Activated CD8-positive, alpha-beta memory T cell treated with anti-CD3 and anti-CD28 coated beads for 4 hours (primary cell): ENCODE measurements at places on chromosomes 6 and 20.

GRCh38 chr6:41801380-41801779 is 13.9 kb downstream of the TOMM6 start:
- DNase-seq = no peak

- DNase-seq = no peak
These were observed 30.0 kb downstream of the SLC22A3 start for GRCh38 chr6:160378218-160378617.

DNA sequence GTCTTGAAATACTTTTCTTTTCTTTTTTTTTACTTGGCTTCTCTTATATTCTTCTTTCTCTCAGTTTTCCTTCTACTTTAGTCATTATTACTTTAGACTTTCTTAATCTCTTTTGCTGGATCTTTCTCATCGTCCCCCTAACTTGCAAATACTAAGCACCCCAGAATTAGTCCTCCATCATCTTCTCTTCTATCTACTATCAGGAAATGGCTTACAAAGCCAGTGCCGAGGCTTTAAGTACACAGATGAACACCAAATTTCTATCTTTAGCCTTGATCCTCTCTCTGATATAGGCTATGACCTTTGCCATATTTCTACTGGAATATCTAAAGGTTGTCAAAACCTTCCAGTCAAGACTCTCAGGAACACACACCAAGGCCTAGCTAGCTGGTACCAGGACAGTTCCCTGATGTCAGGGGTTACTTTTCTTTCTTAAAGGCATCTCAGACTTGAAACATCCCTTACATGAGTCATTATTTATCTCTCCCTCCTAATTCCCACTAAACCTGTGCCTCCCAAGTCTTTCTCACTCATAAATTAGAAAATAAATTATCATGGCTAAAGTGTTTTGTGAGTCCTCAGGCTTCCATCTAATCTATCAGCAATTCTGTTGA is 278.6 kb upstream of the TCF21 start:
- no peak for DNase-seq

DNA sequence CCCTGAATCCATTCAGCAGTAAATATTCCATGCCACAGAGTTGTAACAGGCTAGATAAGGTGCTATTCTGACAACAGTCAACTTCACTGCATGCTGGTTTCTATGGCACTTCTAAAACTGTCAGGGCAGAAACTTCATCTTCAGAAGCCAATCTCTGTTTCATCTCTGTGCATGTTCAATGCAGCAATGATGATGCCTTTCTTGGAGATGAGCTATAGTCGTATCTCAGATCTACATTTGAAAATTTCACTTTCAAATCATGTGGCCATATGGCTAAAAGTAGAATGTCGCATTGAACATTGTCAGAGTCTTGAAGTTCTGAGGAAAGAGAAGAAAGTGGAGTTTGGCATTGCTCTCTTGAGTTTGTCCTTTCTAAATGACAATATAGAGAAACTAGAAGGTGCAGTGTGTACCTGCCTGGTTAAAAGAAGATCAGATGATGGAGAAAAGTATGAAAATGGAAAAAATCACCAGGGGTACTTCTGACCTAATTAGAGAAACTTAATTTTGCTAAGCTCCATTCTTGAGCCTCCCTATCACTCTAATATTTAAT is 49.0 kb upstream of the VSTM2L start:
- no peak for DNase-seq

DNA sequence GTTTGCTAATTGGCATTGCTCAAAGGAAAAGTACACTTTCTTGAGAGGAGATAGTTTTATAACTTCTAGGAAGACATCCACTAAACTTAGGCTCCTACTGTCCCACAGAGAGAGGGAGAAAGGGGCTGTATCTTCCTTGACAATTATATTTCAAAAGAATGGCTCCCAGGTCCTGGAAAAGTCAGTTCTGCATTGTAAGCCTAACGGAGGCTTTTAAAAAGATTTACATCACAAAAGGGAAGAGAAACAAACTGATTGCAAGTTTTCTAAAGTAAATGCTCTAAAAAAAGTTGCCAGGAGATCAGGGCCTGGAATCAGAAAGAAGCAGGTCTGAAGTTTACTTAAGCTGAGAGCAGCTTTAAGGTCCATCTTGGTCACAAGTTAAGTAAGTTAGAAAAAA is 839.5 kb downstream of the FRK start:
- no peak for DNase-seq

DNA sequence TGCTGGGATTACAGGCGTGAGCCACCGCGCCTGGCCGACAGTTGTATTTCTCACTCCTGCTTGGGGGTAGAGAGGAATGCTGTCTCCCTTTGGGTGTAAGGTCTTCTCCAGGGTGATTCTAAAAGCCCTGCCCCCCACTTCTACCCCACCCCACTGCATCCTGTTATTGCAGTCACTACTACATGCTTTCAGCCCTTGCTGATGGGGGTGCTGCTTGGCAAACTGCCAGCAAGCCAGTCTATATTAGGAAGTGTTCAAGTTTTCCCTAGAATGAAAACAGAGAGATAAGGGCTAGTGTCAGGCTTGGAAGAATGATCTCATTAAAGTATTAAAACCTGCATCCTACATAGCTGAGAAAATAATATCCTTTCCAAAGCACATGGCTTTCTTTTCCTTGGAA is 31.3 kb downstream of the TTI1 start:
- no peak for DNase-seq

DNA sequence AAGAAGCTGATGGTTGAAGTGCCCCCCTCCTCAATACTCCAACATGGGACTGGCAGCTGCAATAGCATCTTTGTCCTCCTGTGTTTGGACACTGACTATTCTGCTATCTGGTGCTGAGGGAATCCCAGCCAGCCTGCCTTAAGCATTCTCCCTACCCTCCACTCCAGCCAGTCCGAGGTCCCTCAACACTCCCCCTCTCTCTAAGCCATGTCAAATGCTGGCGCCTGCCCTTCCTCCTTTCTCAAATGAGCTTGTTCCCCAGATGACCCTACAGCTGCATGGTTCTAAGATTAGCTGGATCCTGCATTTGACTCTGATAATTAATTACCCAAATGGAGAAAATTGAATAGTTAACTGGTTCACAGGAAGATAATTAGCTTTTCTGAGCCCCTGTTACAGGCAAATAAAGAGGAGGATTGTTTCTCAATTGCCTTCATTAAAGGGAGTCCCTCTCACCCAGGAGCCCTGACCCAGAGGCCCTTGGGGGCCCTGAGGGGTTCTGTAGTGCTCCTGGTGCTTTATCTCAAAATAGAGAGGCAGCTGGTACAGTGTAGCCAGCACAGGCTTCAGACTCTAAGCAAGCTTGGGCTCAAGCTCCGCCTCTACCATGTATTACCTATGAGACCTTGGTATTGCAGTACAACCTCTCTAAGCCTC is 37.9 kb upstream of the CHD6 start:
- no peak for DNase-seq

DNA sequence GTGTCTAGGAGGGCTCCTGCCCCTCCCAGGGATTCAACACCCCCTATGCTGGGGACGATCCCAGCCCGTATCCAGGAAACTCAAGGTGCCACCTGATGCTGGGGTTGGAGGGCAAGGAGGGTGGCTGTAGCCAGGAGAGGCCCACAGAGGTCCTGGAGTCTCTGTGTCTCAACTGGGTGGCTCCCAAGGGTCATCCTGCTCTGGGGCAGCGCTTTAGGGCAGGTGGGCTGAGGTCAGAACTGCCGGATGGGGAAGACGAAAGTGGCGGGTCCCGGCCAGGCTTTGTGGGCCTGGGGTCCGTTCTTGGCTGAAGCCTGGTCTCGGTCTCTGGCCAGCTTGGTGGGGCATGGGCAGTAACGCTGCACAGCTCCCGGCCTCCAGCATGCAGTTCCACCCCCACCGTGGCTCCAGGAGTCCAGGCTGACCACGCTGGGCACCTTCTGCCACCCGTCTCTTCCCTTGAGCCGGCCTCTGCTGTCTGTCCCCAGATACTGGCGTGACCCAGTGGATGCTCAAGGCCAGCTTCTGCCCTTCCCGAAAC is 2.8 kb upstream of the COL20A1 start:
- no peak for DNase-seq

GRCh38 chr6:2958331-2958711 is 13.0 kb downstream of the SERPINB6 start:
- DNase-seq = no peak

DNA sequence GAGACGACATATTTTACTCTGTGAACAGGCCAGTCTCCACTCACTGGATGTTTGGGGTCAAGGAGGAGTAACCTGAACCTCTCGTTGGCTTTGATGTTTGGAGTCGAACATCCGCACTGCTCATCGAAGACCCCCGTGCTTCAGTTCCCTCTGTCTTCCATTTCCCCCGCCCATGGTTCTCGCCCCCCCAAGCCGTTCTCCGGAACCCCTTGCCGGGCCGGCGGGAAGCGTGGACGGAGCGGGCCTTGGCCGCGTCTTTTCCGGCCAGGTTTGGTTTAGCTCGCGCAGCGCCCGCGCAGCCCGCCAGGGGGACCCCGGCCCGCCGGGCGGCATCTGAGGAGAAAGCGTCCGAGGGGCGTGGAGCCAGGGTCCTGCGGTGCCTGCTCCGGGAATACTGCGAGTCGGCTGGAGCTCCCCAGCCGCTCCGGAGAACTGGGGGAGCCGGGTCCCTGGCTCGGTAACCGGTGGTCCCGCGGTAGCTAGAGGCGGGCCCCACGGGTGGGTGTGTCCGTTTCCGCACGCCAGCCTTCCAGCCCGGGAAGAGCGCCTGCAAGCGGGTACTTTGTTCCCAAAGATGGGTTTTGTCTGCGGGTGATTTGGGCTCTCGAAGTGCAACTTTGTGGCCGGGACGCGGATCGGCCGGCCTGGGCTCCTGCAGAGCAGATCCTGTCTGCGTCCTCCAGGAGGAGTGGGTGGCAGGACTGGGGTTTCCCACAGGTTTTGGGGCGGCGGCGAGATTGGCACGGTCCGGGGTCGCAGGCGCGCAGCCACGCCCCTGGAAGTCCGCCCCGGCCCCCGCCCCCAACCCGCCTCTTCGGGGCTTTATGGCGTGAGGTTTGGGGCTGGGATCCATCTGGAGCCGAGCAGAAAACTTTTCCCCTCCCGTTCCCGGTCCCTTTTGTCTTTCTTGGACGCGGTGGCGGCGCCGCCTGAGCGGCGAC is at the start of gene TMEM200A:
Gene TMEM200A (plus strand): TSS at position 852 of the 941 bp plus-strand sequence. CDS start 74,406 bp downstream, outside the sequence.
- DNase-seq = no peak

DNA sequence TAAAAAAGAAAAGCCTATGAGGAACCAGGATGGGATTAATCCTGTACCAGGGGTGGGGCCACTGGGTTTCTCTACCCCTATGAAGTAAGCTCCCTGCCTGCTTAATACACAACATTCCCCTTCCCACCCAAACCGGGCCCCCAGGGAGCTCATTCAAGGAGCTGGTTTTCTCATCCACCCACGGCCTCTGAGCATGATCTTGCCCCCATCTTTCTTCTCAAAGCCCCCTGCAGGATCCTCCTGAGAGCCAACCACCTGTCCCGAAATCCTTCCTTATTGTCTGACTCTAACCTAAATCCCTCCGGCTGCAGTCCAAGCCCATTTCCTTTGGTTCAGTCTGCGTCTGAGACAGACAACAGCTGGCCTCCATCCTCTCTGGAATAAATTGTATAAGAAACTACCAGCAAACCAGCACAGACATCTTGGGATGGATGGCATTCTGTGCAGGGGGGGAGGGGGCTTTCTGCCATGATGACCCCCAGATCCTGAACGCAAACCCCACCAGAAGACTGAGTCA is 21.0 kb downstream of the KCNK5 start:
- DNase-seq = no peak

DNA sequence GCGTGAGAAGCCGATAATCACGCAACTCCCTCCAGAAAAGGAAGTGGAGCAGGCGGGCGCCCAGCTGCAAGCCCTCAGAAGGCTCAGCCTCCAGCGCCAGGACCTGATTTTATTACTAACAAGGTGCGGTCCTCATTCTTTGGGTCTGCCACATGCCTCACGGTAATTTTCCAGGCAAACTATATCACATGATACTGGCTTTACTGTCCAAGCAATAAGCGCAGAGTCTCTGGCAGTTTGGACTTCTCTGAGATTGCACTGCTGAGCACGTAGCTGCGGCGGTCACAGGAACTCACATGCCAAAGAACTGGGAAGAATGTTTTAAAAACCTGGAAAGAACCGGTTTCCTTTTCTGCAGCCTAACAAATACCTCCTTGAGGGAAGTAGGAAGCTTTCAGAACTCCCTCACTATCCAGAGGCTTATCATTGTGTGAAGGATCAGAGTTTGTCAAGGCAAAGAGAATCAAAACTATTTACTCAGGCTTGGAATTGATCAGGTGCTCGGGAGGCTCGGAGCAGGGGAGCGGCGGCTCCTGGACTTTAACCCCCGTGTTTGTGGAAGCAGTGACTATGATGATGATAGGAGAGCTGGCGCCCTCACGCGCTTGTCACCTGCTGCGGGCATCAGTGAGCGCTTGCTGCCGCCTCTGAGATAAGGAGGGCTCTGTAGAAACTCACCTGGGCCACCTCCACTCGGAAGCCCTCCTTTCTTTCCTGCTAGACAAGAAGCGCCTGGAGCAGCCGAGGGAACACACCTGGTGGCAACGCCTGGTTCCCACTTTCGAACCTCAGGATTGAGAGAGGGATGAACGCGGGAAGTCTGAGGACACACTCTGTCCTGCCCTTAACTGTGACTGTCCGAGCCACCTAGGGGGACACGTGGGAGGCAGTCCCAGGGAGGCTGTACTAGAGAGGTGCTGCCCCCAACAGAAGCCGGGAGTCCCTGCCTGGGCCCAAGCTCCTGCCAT is 27.2 kb upstream of the SYNJ2 start:
- DNase-seq = no peak

DNA sequence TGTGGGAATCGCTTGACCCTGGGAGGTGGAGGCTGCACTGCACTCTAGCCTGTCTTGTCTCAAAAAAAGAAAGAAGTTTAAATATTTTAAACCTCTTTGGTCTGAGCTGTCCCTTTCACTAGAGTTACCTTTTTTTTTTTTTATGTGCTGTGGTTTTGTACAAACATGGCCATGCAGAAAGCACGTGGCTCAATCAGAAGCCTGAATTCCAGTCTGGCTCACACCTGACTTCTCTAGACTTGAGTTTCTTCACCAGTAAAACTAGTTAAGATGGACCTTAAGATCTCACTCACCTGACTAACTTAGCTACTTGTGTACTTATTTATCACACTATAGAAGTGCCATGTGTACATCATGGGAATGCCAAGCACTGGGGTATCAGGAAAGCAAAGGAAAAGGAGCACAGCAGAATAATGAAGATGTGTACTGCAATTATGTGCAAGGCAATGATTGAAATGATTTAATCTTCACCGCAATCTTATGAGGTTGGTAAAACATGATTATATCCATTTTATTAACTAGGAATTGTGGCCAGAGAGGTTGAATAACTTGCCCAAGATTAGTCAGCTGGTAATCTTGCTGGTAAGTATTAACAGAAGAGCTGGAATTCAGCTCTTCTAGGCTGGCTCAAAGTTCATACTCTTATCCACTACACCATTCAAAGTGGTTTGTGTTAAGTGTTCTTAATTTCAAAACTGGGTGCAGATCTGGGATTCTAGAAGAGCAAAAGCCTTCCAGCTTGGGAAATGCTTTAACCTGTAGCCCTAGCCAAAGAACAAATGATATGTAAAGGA is 10.7 kb downstream of the HMGN3 start:
- DNase-seq = no peak

- DNase-seq = no peak
These were observed 17.9 kb downstream of the TENT5A start for GRCh38 chr6:81734500-81735150.

- DNase-seq = no peak
These were observed 154.0 kb downstream of the PRL start for GRCh38 chr6:22142856-22143255.

- DNase-seq = no peak
These were observed 17.4 kb downstream of the MYLK4 start for GRCh38 chr6:2733324-2733723.

- no peak for DNase-seq
These were observed 51.6 kb downstream of the ZFP64 start for GRCh38 chr20:52139986-52140385.

- DNase-seq = no peak
These were observed 409.9 kb upstream of the SPTLC3 start for GRCh38 chr20:12598894-12599293.

- no peak for DNase-seq
These were observed 228.0 kb downstream of the CD109 start for GRCh38 chr6:73923905-73924485.
